ENCODE measurements at places on chromosomes 5 and 9.

- DNase-seq, result no peak
Observed at GRCh38 chr5:66242050-66242715, 98.1 kb downstream of the SREK1 start.

- peak; percentile 93 for DNase-seq
Observed at GRCh38 chr9:137205126-137206069, at the start of the genes NDOR1 and TMEM203. Gene NDOR1 (plus strand): TSS chr9:137205700. CDS start chr9:137205778, 78 bp downstream. Gene TMEM203 (minus strand): TSS chr9:137205648. CDS start chr9:137205414, 234 bp downstream.

DNA sequence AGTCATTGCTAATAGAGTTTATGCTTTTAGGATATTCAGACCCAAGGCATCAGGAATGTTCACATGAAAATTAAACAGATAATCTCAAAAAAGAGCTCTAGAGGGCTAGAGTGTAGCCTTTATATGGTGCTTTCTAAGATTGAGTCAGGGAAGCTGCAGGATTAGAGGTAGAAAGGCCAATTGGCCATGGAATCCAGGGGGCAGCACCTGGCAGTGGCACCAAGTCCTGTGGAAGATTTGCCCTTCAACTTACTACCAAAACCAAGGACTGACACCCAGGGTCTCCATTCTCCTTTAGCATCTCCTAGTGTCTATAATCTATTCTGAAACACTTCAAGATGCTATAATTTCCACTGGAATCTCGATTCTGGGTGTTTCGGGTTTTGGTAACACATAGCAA, 112.4 kb downstream of the ACER2 start:
- no peak for DNase-seq

DNA sequence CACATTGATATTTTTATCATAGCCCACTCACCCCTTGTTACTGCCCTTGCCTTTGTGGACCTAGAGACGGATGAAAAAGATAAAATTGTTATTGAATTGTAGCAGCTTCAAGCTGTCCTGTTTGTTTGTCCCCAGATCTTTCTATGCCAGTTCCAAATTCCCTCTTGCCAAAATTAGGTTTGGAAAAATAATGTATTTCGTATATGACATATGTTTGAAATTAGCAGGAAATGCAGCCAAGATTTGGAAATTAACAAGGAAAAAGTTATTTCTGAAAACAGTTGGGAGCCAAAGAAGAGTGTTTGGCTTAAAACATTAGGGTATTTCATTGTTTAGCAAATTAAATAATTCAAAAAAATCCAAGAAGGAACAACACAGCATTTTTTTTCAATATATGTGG, 33.5 kb downstream of the SPATA31D1 start:
- DNase-seq, result no peak

- no peak for DNase-seq
Observed at GRCh38 chr5:76384189-76384588, 18.9 kb upstream of the IQGAP2 start.

DNA sequence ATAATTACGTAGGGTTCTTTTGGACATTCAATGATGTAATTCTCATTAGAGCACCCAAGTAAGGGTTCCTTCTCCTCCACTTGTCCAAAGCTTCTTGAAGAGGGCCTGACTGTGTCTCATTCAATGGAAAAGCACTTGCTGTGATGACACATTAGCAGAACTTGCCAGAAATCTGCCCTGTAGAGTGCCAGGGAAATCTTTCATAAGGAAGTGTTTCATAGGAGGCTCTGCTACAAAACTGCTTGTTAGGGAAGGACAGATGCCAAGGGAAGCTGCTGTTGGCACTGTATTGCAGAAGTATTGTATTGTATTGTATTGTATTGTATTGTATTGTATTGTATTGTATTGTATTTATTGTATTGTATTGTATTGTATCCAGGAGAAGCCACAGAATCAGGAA, 45.5 kb upstream of the MPDZ start:
- no peak for DNase-seq

- DNase-seq, result no peak
Observed at GRCh38 chr9:105447386-105447813, 434 bp upstream of the FSD1L start.

DNA sequence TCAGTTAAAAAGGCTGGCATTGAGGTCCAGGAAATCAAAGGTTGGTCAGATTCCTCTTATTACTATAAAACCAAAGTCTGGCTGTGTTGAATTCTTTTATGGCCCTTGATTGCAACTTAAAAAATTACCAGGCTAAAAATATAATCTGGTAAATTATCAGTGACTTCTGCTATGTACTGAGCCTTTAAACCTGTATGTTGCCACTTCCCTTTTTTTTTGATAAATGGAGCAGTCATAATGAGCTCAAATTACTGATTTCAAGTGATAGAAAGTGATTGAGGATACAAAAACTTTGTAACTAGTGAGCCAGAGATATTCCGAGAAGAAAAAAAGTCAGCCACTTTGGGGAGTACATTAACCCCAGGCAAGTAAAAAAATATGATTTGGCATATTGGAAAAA, 100.1 kb downstream of the GIN1 start:
- no peak for DNase-seq

DNA sequence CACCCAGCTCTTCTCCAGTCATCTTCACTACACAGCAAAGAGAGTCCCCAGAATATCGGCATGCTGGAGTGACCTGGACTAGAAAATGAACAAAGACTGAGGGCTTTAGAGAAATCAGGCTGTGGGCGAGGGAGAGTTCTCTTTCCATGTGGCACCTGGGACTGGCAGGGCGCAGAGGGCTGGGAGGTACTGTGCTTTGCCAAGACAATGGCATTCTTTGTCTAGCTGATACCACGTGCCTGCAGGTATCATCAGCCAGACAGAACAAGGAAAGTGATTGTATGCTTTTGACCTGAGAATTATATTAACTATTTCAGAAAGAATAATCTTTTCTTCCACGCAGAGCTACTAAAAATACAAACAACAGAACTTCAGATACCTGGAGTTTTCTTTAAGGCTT, 30.5 kb downstream of the DDX31 start:
- no peak for DNase-seq

DNA sequence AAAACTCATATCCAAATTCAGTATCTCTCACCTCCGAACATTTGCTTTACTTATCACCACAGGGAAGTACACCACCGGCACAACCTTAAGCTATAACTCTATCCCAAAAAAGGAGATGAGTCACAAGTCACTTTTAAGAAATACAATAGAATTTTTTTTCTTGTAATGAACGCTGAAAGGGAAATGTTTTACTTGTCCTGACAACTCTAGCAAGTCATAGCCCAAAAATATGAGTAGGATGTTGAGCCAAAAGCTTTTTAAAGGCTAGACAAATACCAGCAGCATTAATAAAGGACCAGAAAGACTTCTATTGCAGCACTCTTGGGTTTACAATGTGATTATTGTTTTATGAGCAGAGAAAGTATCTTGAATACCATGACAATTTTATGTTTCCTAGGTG, 147.3 kb upstream of the FST start:
- no peak for DNase-seq

DNA sequence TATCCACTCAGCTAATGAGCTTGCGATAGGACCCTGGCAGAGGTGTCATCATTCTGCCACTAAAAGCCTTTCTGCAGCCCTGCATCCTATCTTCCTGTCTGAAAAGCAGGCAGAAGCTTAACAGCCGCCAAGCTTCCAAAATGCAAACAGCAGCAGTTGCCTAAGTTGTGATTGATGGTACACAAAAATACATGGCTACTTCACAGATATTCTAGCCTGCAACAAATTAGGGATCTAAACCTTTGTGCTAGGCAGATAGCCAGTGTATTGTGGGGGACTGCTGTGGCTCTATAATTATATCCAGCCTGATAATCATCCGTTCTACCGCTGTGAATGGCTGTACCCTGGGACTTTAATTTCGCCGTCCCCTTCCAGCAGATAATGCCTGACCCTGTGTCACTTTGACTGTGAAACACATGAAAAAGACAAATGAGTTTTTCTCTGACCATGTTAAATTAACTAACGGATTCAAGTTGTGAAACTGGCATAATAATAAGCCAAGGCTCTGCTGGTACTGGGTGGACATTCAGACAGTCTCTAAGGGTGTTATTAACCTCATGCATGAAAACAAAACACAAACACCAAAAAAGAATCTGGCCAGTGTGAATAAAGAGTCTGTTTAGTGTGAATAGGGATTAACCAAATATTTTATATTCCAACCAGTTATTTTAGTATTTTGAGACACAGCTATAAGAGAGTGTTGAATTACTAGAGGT, 45.9 kb downstream of the SEMA6A start:
- DNase-seq, result peak; percentile 47

GRCh38 chr9:18472841-18473251, 1.1 kb upstream of the ADAMTSL1 start:
- peak; percentile 51 for DNase-seq

DNA sequence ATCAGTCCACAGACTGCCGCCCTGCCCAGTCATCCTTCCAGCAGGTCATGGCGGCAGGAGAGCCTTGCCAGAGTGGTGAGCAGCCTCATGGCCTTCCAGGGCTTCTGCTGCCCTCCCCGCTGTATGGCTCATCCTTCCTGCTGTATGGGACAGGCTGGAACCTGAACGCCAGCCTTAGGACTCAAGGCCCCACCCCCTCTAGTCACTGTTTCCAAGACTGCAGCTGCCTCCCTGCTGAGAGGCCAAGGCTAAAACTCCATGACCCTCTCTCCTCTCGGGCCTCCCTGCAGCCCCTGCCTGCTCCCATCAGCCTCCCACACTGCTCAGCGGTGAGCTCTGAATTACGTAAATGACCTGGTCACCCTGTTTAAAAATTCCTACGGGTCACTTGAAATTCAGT, 227.5 kb downstream of the AGTPBP1 start:
- no peak for DNase-seq

- DNase-seq, result no peak
Observed at GRCh38 chr5:82796643-82797416, 280.4 kb downstream of the TMEM167A start.

GRCh38 chr9:87108661-87109060, 161.4 kb upstream of the GAS1 start:
- peak; percentile 19 for DNase-seq
